ENCODE measurements at places on chromosomes 2 and 18.

- DNase-seq = no peak
Measured at GRCh38 chr2:233074106-233074505, 14.0 kb downstream of the INPP5D start.

DNA sequence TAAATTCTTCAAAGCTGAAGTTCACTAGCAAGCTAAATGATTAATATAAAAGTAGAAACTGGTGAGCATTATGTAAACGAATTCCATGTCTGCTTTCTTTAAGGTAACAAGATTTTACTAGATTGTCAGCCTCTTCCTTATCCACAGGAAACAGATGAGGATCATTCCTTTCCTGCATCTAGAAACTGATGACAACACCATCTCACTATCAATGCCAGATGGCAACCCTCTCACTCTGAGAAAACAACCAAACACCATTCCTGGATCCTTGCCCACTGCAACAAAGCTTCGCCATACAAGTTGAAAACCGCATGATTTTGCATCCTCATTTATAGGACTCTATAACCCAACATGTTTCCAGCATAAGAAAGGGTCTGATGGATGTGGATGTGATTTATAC lies 122.9 kb downstream of the ZNF521 start:
- no peak for DNase-seq

DNA sequence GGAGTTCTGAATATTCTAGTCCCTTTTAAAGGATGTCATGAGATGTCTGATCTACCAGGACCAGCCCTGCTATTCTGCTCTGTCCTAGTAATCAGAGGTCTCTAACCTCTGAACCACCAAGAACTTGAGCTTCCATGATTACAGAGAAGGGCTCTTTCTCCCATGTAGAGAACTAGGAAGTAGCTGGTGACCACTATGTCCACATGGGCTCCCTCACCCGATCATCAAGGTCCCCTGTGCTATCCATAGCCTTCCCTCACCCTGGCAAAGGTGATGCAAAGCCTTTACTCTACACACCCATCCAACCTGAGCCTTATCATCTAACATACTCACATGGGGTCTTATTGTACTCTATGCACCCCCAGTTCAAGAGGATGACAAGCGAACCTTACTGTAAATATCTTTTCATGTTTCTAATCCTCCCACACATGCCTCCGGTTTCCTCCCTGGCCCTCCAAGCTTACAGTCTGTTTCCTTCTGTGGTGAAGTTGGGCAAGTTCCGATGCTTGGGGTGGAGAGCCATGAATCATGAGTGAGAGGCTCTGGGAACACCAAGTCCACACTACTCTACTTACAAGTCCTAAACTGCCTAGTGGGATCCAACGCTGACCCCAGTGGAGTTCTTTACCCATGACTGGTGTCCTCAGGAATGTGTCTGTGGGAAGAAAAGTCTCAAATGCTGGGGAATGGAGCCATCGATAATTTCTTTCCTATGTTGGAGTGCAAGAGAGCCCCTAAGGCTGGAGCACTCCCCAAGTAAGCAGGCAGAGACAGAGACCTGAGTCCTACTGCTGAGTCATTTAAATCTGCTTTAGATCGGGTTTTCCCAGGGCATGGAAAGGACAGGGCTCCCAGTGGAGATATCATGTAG lies 73.3 kb upstream of the KLF7 start:
- DNase-seq = no peak

DNA sequence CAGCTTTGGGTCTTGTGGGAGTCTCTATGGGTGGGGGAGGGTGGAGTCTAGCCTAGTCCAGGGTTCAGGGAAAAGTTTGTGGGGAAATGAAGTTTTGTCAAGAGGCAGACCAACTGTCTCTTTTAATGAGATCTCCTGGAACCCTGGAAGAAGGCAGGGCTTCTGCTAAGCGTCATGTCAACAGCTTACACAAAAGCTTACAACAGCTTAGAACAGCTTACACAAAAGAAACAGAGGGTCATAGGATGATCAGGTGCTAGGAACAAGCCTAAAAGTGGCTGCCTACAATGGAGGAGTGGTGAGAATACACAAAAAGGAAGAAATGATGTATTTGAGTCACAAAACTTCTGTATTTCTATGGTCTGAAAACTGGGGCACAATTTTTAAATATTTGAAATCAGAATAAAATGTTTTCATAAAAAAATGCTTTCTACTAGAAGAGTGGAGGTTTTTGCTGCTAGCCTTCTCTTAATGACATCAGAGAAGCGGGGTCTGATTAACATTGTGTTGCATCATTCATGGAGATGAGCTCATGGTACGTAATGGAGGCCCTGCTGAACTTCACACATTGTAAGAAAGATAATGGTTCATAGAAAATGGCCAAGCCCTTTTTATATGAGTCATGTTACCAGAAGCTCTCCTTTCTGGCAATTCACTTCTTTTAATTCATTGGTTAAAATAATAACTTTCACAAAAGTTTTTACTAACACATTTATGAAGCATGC lies 351.0 kb downstream of the PIK3C3 start:
- DNase-seq = no peak

GRCh38 chr18:66107546-66107945 lies 356.7 kb downstream of the CDH7 start:
- no peak for DNase-seq

DNA sequence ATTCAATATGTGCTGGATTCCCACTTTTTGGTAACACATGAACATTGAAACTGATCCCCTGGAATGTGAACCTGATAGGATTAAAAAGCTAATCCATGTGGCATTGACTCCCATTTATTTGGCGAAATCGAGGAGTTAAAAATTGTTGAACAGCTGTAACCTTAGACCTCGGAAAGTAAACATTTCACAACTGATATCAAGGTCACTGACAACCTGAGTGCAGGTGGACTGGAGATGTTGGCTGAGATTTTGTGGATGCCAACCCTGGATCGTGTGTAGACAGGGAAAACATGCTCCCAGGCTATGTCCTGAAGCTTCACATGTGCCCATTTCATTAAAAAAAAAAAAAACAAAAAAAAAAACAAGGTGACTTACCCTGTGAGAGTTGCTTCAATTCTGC lies 204.8 kb downstream of the SETBP1 start:
- no peak for DNase-seq

DNA sequence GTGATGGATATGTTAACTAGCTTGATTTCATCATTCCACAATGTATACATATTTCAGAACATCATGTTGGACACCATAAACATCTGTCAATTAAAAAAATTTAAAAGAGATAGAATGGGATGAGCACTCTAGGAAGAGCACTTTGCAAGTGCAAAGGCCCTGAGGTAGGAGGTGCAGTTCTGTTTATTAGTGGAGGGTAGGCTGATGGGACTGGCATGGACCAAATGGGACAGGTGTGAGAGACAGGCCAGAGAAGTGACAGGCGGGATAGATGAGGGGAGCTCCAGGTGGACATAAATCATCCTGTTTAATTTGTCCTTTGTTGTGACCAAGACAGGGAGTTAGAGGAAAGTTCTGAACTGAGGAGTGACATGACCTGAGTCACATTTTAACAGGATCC lies 477.9 kb downstream of the TSN start:
- DNase-seq = no peak

DNA sequence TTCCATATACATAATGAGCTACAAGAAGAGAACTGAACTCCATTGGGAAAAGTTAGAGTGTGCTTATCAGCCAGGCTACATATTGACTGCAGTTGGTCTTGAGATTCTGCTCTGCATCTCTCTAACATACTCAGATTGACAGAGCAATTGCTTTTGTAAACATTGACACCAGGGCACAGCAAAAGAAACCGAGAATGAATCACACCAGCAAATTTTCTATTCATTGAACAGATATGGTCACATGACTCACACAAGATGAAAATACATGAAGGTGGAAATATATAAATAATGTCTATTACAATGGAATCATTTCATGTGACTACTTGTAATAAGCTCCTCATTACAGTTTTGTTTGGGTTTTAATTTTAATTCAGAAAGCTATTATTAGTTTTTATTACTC lies 691.9 kb upstream of the TMEFF2 start:
- no peak for DNase-seq

DNA sequence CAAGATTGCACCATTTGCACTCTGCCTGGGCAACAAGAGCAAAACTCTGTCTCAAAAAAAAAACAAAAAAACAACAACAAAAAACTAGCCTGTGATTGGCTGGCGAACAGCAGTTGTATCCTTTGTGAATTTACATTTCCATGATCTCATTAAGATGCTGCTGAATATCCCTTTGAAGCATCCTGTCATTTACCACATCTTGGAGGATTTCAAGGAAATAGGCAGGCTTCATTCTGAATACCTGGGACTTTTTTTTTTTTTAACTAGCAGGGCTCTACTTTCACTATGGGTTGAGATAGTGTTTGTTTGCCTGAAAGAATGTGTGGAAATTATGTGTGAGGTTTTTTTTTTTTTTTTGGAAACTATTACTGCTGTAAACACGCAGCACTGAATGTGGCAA lies 49.6 kb upstream of the RPL31 start:
- no peak for DNase-seq

GRCh38 chr2:207066791-207067460 lies 98.8 kb downstream of the KLF7 start:
- DNase-seq = peak; percentile 44

- no peak for DNase-seq
Measured at GRCh38 chr18:69814861-69815385, 132.8 kb downstream of the CD226 start.

GRCh38 chr18:11997466-11997865 lies 16.2 kb downstream of the IMPA2 start:
- DNase-seq = no peak

GRCh38 chr18:10316778-10317177 lies 137.7 kb upstream of the APCDD1 start:
- no peak for DNase-seq

DNA sequence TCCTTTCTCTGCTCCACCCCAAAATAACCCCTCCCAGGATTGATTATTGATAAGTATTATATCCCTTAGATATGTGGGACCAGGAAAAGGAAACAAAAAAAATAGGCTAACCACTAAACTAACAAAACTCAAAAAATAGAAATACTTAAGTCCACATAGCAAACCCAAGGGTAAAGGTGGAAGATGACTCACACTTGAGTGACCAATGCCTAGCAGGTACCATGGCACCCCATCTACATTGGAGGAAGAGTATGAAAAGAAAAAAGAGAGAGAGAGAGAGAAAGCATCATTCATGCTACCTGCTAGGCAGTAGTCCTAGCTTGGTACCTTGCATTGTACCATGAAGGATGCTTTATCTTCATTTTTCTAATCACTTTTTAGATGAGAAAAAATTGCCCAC lies 6.3 kb downstream of the EXOC6B start:
- DNase-seq = no peak

DNA sequence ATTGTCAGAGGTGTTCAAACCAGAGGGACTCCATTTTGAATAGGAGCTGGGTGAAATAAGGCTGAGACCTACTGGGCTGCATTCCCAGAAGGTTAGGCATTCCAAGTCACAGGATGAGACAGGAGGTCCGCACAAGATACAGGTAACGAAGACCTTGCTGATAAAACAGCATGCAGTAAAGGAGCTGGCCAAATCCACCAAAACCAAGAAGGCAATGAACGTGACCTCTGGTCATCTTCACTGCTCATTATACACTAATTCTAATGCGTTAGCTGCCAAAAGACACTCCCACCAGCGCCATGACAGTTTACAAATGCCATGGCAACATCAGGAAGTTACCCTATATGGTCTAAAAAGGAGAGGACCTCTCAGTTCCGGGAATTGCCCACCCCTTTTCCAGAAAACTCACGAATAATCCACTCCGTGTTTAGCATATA lies 10.6 kb downstream of the SH3YL1 start:
- no peak for DNase-seq

DNA sequence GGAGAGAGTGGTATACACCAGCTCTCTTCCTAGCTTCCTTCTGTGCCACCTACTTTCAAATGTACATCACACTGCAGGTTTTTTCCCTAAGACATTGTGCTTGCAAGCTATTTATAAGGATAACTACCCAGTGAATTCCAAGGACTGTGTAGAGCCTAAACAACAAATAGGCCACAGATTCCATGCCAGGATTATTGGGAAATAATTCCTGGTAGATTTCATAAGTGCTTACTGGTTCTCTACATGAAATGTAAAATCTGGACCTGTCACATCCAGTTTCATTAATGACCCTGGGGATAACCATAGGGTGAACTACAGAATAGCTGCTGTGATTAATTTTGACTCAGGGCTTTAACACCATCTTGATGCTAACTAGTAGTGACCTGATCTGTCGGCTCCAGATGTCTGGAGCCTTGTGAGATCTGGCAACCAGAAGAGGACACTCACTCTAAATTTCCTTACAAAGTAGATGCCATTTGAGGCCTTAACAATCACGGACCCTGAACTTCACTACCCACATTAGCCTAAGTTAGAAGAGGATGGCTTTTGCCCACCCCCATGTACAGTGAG lies 34.3 kb upstream of the LGALSL start:
- DNase-seq = no peak

GRCh38 chr18:35923939-35924684 lies 48.4 kb upstream of the RMP24 start:
- DNase-seq = no peak

DNA sequence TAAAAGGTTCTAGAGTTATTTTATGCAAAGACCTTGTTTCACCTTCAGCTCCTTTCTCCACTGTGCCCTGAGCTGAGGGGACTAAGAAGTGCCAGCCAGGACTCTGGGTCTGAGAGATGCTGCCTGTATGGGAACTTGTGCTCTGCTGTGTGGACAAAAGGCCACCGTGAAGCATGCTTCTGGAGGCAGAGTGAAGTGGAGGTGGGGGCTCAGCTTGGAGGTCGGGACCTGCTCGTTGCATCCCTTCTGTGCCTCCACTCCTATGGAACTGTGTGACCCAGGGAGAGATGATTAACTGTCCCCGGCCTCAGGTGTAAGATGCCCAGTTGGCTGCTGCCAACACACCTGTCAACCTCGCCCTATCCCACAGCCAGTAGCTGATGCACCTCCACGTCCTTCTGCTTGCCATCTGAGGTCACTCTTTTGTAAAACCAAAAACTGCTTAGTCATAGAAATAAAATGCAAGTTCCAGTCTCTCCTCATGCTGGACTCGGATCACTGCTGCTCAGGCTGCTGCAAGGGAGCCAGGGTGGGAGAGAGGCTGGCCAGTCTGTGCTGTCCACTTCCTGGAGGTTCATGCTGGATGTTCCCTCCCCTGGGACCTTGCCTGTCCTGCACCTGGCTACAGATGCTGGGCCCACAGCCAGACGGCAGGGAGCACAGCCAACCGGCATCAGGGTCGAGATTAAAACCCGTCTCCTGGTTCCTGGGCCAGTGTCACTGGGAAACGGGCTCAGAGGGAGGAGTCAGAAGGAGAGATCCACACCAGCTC lies 113.2 kb downstream of the ACKR3 start:
- no peak for DNase-seq

All from dorsolateral prefrontal cortex (tissue), 122 donors.